Activated naive CD4-positive, alpha-beta T cell (primary cell): ENCODE measurements at places on chromosomes 13 and 19.

- DNase-seq, result no peak
Measured at GRCh38 chr13:112902669-112903068, 66.3 kb upstream of the MCF2L start.

DNA sequence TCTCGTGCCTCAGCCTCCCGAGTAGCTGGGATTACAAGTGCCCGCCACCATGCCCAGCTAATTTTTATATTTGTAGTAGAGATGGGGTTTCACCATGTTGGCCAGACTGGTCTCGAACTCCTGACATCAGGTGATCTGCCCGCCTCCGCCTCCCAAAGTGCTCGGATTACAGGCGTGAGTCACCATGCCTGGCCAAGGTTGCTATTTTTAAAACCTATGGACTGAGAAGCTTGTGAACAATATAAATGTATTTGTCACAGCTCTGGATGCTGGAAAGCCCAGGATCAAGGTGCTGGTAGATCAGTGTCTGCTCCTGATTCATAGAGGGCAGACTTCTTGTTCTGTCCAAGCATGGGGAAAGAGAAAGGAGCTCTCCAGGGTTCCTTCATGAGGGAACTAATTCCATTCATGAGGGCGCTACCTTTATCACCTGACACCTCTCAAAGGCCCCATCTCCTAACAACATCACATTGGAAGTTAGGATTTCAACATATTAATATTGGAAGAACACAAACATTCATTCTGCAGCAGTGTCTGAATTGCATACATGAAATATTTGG is 16.1 kb downstream of the CARD8 start:
- DNase-seq, result no peak

- no peak for DNase-seq
Measured at GRCh38 chr19:29779921-29780320, 31.9 kb upstream of the CCNE1 start.

- DNase-seq, result peak; percentile 99
Measured at GRCh38 chr19:2061495-2062388, 10.7 kb upstream of the MKNK2 start.

DNA sequence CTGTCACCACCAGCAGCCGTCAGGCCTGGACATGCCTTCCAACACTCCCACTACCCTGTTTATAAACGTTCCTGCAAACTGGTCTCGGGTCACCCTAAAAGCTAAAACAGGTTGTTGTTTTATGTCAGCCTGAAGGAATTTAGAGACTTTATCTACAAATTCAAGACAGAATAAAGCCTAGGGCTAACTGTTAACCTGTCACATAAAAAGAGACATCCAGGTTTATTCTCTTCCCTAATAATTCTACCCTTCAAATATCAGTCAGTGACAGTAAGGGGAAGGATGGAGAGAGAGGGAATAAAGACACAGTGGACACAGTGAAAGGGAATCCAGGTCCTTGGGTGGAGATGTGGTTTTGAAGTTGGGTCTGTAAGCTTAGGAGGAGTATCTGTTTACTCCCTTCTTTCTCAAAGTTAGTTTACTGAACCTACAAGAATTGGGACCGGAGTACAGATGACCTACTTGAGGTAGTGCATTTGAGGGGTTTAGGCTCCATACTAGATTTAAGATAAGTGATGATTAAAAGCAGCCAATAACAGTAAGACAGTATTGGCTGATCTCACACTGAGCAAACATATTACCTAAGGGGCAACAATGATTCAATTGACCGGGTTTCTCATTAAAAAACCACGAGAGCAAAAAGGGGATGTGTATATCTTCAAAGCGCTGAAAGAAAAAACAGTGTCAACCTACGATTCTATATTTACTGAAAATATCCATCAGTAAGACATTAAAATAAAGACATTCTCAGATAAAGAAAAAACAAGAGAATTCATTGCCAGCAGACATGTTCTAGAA is 142.7 kb downstream of the USP12 start:
- no peak for DNase-seq

- DNase-seq, result no peak
Measured at GRCh38 chr13:60138674-60139073, 25.1 kb downstream of the DIAPH3 start.
